ENCODE measurements at places on chromosomes 3 and 15.

DNA sequence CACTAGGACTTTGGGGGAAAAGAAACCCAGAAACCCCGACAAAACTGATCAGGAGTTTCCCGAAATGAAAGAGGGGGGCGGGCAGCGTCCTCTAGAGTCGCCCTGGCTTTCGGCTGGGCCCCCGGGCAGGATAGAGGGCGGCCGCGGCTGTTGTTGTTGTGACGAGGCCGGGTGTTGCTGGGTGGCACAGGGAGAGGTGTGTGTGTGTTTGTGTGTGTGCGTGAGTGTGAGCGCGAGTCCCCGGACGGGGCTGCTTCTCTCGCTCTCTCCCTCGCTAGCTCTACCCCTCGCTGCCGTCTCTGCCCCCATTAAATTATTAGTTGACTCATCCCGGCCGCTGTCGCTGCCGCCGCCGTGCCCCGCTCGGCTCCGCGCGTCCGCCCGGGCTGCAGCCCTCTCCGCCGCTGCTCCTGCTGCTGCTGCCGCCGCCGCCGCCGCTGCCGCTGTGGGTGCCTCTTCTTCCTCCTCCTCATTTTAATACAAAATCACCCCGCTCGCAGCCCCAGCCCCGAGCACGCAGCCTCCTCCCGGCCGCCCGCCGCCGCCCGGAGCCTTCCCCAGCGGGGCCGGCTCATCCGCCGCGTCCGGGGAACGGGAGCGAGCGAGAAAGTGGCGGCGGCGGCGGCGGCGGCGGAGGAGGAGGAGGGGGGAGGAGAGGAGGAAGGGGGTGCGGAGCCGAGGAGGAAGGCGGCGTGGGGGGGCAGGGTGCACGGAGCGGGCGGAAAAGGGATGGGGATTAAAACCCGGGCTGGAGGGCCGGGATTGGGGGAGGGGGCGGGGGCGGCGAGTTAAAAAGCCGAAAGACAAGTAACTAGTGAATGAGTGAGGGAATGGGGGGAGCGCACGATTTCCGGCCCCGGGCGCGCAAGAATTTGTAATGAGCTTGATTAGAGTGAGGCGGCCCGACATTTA, at the start of gene SATB1:
SATB1 (minus strand) TSS at position 611 of the 912 bp plus-strand sequence. CDS start 4,372 bp downstream, outside the sequence.
- DNase-seq = no peak

DNA sequence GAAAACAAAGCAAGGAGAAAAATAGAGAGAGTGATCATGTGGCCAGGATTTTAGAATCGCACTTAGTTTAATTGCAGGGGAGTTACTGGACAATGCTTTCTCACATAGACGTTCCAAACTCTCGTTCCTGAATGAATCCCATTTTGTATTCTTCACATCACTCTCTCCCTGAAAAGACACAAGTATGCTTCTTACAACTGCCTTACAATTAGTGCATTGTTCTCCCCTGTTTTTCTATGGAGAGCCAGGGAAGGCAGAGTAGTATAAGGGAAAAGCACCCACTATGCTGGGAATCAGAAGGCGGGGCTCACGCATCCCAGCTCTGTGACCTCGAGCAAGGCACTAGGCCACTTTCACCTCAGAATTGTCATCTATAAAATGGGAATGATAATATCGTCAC, 14.4 kb downstream of the TMOD2 start:
- no peak for DNase-seq

- no peak for DNase-seq
Observed at GRCh38 chr3:73719861-73720260, 95.1 kb upstream of the PDZRN3 start.

- no peak for DNase-seq
Observed at GRCh38 chr15:48317221-48317620, 14.0 kb upstream of the DUT start.

GRCh38 chr3:55584716-55585368, 97.7 kb upstream of the WNT5A start:
- DNase-seq = no peak

- DNase-seq = no peak
Observed at GRCh38 chr3:153042088-153042487, 119.9 kb upstream of the RAP2B start.

- DNase-seq = no peak
Observed at GRCh38 chr15:37819191-37819590, 115.2 kb upstream of the TMCO5A start.

DNA sequence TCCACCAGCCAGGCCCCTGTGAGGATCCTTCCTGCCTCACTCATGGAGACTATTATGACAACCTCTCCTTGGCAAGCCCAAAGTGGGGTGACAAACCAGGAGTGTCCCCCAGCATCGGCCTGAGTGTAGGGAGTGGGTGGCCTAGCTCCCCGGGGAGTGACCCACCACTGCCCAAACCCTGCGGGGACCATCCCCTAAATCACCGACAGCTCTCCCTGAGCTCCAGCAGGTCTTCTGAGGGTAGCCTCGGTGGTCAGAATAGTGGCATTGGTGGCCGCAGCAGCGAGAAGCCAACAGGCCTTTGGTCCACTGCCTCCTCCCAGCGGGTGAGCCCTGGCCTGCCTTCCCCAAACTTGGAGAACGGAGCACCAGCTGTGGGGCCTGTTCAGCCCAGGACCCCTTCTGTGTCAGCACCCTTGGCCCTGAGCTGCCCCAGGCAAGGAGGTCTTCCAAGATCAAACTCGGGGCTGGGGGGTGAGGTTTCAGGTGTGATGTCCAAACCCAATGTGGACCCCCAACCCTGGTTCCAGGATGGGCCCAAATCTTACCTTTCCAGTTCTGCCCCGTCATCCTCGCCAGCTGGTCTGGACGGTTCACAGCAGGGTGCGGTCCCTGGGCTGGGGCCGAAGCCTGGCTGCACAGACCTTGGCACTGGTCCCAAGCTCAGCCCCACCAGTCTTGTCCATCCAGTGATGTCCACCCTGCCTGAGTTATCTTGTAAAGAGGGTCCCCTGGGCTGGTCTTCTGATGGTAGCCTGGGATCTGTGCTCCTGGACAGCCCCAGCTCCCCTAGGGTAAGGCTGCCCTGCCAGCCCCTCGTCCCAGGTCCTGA, 1.0 kb downstream of the LIMD1 start:
- no peak for DNase-seq

DNA sequence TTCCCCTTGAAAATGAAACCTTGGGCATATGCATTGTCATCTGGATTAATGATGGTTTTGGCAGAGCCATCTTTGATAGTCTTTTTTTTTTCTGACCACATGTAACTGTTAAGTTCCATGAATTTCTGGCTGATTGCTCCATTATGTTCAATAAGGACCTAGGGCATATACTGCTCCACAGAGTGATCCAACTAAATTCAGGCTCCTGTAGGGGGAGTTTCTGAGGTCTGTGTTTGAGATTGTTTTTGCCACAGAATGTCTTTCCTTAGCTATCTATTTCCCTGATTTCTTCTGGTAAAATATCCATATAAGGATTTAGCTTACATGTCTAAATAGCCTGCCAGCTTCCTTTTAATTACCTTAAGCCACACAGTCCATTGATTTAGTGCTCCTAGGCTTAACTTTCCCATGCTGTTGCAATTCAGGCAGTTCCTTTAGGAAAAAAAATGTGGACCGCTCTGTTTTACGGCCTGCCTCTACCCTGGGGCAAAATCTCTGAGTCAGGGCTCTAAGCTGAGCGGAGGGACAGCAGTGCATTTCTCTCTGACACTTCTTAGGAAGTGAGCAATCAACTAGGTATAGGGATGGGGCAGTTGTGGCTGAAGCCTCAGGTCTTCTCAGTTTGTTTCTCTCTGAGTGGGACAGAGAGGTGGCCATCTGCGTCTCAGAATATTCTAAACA, 796.2 kb downstream of the NR2F2 start:
- no peak for DNase-seq

DNA sequence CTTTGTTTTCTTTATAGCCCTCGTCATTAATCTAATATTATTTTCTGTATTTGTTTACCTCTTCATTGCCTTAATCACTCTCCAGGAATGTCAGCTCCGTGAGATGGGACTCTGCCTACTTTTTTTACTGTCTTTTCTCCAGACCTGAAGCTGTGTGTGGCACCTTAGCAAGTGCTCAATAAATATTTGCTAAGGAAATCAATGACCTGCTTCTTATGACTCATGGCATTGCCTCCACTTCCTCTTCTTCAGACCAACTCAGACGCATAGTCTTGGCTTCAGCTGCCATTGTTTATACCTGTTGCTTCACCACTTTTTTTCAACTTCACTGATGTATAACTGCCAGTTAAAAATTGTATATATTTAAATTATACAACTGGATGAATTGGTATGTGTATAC, 218.5 kb upstream of the CMC1 start:
- no peak for DNase-seq

DNA sequence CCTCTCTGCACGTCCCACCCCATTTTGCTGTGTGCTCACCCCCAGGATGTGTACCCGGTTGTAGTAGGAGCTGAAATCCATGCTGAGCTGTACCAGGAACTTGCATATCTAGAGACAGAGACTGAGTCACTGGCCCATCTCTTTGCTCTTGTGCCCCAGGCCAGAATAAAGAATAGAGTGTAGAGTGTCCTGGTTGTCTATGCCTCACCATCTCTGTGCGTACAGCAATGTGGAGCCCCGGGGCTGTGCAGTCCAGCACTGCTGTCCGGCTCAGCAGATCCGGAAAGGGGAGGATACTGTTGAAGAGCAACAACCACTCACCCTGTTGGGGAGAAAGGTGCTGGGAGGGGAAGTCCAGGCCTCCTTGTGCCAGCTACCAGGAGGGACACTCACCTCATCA, 2.6 kb downstream of the DALRD3 start:
- DNase-seq = no peak

DNA sequence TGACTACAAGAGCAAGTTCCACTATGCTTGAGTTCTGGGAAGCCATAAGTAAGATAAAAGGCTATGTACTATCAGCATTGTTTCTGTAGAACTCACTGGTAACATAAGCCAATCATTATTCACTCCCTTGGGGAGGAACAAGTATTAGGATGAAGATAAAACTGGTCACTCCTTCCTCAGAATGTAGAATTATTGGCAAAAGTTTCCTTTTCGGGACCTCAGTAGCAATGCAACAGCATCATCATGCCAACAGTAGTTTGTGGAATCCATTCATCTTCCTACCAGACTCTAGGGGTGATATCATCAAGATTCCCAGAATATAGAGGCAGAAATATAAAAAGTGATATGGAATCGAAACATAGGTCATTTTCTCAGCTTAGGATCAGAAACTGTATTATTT, 209.5 kb downstream of the PLOD2 start:
- DNase-seq = no peak

DNA sequence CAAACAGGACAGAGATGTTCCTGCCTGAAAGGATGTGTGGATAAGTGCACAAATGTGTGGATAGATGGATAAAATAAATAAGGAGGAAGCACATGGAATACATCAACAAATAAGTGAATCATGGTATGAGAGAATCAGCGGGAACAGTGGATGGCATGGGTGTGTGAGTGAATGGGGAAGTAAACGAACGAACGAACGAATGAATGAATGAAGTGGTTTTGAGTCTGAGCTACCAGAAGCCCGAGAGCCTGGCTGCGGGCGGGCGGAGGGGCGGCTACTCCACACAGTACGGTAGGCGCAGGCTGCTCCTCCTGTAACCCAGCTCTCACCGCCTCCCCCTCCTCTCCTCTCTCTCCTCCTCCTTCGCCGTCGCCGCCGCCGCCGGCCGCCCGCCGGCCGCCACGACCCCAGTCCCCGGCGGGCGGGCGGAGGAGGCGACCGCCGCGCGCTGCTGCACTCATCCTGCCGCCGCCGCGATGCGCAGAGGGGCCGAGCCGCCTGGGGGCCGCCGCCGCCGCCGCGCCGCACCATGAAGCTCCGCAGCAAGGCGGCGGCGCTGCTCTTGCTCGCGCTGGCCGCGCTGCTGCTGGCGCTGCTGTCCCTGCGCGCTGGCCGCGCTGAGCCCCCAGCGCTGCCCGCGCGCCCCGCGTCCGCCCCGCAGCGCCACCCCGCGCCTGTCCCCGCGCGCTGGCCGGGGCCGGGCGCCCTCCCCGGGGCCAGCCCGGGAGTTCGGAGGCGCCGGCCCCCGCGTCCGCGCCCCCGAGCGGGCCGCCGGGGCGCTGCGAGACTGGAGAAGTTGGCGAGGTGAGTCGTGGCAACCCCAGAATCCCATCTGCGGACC, at the start of gene GXYLT2:
GXYLT2 (plus strand) TSS at position 342 of the 841 bp plus-strand sequence; CDS start at position 530, 188 bp downstream.
- DNase-seq = no peak

GRCh38 chr15:41957021-41957897, 15.1 kb downstream of the EHD4 start:
- DNase-seq = no peak

- DNase-seq = no peak
Observed at GRCh38 chr15:98009971-98010370, 49.5 kb downstream of the ARRDC4 start.

DNA sequence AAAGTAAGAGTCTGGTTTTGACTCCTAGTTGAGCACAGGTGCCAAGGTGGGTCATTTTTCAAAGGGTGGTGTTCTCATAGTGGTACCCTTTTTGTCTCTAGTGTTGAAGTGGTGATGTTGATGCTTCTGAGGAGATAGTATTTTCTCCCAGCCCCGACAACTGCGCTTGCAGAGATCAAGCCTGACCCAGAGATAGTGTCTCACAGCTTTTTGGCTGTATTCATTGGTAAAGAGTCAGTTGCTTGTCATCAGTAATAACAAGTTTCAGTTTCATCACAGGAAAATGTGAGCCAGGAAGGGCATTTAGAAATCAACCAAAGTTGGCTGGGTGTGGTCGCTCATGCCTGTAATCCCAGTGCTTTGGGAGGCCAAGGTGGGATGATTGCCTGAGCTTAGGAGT, 139.3 kb downstream of the NFKBIZ start:
- DNase-seq = no peak

- no peak for DNase-seq
Observed at GRCh38 chr3:194607592-194608389, 25.4 kb downstream of the TMEM44 start.

DNA sequence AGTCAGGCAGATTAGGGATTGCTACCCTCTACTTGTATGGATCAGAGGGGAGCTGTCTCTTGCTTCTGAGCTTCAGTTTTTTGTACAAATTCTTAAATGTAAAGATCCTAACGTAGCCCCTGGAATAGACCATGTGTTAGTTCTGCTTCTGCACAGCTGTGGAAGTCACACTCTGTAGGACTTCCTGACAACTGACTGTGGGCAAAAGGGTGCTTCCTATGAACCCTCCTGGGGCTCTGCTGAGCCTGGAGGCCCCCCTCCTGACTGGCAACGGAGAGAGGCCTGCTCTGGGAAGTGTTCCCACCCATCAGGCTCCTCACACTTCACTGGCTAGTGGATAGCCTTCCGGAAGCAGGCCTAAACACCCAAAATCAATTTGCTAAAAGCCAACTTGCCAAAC, 131.0 kb downstream of the RPLP1 start:
- no peak for DNase-seq

- DNase-seq = no peak
Observed at GRCh38 chr15:29677871-29678461, 144.3 kb downstream of the TJP1 start.

DNA sequence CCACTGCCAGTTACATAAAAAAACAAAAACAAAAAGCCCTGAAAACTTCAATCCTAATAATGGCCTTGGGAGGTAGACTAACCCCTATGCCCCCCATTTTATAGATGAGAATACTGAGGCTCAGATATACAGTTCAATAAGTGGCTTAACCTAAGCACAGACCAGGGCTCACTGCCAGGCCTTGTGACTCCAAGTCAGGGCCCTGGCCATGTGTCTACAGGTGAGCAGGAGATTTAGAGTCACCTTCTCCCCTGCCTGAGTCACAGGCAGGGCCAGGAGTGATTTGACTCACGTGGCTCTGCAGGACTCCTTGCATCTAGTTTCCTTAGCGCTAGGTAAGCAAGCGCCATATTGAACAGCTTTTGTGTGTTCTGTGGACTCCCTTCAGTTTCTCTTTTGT, 98.6 kb upstream of the ETV5 start:
- no peak for DNase-seq

Data from BJ (cell line).